ENCODE measurements at places on chromosomes 3 and 15.

DNA sequence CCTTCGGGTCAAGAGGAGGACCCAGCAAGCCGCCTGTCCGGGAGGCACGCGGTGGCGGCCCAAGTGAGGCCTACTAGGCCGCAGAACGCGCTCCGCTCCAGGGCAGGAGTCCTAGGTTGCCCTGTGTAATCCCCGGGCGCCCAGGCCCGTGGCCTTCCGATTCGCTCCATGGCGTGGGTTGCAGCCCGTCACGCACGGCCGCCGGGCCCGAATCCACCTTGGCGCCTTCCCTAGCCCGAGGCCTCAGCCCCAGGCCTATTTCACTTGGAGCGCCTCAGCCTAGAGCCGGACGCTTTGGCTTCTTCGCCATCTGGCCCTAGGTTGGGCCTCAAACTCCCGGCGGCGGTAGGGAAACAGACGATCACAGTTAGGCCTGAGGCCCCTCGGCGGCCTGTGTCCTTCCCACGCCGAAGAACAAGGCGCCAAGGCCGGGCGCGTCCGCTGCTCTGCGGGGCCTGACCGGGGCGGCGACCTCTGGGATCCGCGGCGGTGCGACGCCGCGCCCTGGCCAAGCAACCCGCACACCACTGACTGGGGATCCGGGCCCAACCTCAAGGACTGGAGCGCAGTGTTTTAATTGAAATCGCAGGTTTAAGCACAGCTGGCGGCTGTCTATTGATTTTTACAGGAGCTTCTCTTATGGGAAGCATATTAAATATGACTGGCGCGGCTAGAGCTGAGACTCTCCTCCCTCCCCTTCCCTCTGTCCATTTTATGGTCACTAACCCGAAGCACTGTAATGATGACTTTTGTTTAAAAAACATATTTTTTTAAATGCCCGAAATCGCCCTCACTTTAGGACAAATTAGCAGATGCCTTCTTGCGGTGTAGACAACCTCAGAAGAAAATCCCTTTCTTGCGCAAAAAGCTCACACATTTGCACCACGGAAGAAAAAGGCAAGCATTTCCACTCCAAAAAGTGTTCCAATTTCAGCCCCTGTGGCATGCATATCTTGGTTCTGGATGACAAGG lies 3.8 kb upstream of the FEZF2 start:
- no peak for DNase-seq

GRCh38 chr3:66722675-66723074 lies 221.9 kb upstream of the LRIG1 start:
- DNase-seq, result no peak

DNA sequence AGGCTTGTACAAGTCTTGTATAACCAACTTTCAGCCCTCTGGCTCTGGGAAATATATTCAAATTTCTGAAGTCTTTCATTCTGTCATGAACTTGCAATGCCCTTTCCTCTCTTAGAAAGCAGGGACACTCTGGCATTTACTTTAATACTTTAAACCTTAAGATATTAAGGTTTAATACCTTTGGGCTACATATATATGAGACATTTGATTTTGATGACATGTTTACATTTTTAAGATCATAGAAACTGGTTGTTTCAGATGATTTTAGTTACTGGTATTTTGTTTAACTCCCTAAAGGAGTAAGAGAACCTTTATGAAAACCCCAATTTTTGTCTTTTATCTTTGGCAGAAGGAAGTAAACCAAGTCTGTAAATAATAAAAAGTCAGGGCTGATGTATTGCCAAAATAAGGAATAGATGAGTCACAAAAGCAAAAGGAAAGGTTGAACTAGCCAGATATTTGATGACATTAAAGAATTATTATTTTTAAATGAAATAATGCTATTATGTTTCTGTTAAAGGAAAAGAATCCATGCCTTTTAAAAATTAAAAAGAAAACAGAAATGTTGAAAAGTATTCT lies 579.0 kb upstream of the CBLB start:
- DNase-seq, result no peak

- DNase-seq, result no peak
These were observed 17.1 kb downstream of the LDHAL6B start for GRCh38 chr15:59223736-59224135.

GRCh38 chr3:25465266-25465860 lies 37.3 kb downstream of the RARB start:
- no peak for DNase-seq

- no peak for DNase-seq
These were observed 65.7 kb upstream of the DGKG start for GRCh38 chr3:186427627-186428281.

GRCh38 chr15:90572893-90573292 lies 43.2 kb downstream of the CRTC3 start:
- DNase-seq, result no peak

DNA sequence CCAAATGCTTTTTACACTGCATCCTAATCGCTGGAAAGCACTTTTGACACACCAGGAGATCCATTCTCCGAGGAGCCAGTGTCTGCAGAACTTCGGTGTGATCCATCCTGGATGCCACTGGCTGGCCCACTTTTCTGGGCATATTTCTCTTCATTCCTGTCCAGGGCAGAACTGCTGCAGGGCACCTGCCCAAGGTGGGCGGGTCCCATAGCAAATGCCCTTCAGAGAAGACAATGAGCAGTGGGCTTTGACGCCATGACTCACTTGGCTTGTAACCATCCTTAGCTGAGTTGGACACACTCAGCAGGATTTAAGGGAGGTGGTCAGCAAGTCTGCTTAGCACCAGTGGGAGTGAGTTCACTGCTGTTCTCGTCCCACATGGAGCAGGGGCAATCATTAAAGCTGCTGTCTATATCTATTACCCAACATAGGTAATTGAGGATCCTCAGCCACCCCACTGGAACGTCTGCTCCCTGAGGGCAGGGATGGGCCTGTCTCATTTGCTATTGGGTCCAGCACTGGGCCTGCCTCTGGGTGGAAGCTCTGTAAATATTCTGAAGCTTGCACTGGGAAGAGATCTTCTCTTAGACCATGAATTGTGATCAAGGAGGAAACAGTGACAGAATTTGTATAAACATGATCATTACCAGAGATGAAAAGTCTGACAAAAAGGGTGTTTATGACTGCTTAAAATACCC lies 112.7 kb upstream of the IQSEC1 start:
- no peak for DNase-seq

GRCh38 chr3:38149708-38150107 lies 11.2 kb downstream of the MYD88 start:
- DNase-seq, result no peak

DNA sequence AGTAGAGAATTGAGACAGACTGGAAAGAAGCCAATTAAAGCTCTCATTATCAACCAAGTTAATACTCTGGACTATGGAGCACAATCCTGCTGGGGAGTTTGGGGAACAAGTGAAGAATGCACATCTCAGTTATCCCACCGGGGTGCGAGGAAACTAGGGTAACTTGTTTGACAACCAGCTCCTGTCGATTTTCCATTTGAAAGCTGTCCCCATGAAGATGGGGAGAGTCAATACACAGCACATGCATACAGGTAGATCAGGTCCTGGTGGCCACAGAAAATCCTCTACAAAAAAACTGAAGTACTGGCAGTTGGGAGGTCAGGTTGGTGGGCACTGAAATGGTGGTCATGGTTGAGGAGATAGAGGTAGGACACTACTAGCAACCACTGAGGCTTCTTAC lies 25.7 kb upstream of the GRAMD1C start:
- DNase-seq, result no peak

DNA sequence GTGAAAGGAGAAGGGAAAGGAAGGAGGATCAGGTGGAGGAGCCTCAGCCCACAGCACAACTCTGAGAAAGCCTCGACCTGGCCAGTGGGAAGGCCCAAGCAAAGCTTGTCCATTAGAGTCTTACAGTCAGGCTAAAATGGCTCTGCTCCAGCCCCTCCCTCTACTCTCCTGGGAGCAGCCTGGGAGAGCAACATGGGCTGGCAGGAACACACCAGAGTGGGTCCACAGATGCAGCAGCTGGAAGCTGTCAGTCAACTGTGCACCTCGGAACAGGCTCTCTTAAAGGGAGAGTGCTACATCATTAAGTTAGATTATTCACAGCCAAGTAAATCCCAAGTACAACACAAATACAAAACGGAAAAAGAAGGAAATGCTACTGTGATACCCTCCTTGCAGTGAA lies 98.0 kb upstream of the LIMD1 start:
- no peak for DNase-seq

DNA sequence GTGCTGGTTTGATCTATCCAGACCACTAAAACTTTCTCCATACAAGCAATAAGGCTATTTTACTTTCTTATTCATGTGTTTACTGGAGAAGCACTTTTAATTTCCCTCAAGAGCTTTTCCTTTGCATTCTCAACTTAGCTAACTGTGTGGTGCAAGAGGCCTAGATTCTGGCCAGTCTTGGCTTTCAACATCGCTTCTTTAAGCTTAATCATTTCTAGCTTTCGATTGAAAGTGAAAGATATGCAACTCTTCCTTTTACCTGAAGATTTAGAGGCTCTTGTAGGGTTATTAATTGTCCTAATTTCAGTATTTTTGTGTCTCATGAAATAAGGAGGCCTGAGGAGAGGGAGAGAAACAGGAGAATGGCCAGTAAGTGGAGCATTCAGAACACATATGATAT lies 234.8 kb upstream of the GADL1 start:
- no peak for DNase-seq

- DNase-seq, result no peak
These were observed 81.1 kb upstream of the NEO1 start for GRCh38 chr15:72970933-72971760.

- no peak for DNase-seq
These were observed 120.8 kb upstream of the CCNL1 start for GRCh38 chr3:157280786-157281185.

GRCh38 chr3:154177406-154177805 lies 56.2 kb downstream of the ARHGEF26 start:
- no peak for DNase-seq

GRCh38 chr3:3127432-3128010 lies 781 bp downstream of the TRNT1 start:
- DNase-seq, result no peak

DNA sequence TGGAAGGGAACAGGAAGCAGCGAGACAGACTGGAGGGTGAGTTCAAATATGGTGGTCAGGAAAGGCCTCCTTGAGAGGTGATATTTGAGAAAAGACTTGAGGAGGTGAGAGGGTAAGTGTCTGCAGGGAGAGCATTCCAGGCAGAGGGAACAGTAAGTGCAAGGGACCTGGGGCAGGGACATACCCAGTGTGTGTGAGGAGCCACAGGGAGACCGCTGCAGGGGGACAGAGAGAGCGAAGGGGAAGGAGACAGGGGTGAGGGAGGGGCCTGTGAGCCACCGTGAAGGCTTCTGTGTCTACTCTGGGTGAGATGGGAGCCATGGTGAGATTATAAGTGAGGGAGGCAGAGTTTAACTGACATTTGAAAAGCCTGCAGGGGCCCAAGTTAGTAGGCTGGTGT lies 38.0 kb downstream of the WNT7A start:
- DNase-seq, result no peak

- DNase-seq, result no peak
These were observed 593 bp upstream of the RSL24D1 start for GRCh38 chr15:55197362-55197705.

DNA sequence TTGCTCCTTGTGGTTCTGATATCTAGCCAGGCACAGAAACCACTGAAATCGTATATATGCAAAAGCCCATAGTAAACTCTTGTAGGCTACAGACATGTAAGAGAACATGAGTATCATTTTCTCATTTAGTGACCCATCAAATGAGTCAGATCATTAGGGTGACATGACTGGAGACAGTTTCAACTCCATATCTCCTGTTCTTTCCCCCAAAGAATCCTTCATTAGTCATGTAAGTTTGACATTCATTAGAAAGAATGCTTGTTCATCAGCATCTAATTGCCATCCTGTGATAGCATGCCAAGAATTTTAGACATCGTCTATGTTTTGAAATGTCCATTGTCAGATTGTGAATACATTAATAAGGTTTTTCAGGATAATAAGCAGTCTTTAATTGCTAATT lies 264.9 kb upstream of the TPM1 start:
- no peak for DNase-seq

DNA sequence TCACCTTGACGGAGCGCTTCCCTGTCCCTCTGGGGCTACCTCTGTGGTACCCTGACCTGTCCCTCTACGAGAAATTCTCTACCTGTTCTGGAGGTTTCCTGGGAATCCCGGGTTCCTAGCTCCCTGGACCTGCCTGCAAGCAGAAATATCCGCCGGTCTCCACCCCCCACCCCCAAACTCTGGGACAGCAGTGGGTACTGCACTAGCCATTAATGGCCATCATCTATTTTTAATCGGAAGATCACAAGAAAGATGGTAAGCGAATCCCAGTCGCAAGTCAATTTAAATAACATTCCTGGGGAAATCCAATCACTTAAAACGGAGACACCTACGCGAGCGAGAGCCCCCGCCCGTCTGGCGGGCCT lies 429 bp upstream of the C3orf80 start:
- no peak for DNase-seq

GRCh38 chr3:13532631-13533030 lies 16.3 kb upstream of the FBLN2 start:
- DNase-seq, result no peak

DNA sequence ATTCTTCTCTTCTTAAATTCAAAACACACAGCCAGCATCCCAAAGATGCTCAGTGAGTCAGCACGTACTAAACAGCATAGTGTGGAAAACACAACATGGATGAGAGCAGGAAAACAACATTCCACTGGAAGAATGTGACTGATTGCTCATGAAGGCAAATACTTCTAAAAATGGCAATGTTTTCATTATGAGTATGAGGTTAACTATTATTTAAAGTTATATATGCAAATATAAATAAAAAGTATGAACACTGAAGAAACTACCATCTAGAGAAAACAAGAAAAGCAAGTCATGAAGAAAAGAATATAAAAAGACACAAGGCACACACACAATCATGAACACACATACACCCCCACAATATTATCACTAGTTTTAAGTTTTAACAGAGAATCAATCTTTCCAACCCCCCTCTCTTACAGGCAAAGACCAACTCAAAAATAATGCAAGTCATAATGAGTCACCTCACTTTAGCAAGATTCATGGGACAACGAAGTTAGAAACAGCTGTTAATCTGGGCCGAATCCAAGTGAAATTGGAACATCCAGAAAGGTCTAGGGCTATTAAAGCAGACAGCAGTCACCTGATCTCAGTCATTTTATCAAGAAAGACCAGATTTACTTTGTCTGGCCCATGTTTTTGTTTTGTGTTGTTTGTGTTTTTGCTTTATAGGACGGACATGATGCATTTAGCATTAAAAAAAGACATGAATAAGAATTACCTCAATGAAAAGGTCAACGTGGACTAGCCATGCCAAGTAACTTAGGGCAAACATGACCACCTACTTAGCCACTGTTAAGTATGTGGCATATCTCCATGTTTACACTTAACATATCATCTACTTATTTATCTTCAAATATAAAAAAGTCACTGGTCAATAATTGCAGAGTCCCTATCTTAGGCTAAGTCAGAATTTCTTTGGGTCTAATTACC lies 18.1 kb downstream of the GBE1 start:
- no peak for DNase-seq
